Effector memory CD4-positive, alpha-beta T cell (primary cell): ENCODE measurements at places on chromosomes 7 and 10.

DNA sequence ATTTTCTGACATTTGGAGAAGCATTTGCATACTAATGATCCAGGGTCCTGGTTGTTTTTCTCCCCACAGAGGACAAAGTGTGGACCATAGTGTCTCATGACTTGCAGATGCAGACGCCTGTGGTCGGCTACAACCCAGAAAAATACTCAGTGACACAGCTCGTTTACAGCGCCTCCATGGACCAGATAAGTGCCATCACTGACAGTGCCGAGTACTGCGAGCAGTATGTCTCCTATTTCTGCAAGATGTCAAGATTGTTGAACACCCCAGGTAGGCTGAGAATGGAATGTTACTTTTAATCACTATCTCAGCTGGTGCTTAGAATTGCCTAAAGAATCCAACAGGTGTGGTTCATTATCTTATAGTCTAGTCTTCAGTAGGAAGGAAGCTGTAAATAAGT, 951.5 kb upstream of the C7orf33 start:
- DNase-seq: no peak

DNA sequence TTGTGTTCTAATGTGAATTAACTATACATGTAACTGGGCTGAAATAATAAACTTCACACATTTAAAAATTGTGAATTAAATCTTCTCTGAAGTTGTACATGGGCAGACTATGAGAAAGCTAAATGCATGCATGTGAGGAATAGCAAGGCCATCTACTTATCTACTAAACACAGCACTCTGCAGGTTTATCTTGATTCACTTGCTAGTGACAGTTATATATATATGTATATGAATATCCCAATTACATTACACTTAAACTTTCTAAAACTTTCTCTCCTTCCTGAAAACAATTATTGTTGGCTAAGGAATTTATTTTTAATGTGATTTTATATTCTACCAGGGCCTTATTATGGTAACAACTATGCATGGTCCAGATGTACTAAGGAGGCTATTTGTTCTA, 5.1 kb upstream of the SP4 start:
- DNase-seq: no peak

DNA sequence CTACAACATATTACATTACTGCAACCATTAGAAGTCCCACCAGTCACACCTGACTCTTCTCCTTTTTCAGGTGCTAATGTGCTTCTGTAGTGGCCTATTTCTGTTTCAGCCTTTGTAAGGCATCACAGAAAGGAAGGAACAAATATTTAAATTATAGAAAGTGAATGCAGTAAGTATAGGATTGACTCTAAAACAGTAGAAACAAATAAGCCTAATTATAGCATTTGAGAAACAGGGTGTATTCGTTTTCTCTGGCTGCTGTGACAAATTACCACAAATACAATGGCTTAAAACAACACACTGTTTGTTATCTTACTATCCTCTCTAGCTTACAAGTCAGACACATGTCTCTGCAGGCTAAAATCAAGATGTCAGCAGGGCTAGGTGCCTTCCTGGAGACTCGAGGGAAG, 69.4 kb downstream of the CCSER2 start:
- no peak for DNase-seq

GRCh38 chr7:41292487-41292886, 410.4 kb downstream of the INHBA start:
- DNase-seq: no peak

DNA sequence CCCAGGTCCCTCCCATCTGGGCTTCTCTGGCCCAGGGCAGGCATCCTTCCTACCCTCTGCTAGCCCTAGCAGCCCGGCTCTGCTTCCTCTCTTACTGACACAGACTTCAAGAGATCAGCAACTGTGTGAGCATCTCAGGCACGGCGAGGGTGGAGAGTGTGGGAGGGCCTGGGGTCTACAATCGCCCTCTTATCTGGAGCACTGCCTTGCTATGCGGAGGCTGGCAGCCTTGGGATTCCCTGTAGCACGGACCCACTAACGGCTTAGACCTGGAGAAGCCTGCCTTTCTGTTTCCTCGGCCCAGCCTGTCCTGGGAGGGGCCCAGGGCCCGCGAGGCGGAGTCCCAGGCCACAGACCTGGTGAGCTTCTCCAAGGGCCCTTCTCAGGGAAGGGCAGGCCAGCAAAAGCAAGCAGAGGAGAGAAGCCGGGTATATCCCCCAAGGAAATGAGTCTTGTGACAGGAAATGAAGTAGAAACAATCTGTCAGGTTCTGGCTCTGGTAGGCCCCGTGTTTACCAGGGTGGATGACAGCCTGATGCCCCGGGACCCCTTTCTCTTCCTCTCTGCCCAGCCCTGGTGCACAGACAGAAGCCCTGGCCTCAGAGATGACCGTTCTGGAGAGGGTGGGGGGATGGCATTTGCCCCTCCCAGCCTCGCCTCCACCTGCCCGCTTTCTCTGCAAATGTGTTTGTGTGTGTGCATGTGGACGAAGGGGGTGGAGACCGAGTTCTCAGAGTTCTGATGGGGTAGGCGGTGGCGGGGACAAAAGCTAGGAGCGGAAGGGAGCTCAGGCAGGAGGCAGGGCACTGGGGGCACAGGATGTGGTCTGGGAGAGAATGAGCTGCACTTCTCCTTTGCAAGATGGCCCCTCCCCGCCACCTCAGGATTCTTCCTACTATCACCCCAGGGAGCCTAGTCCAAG, 2.5 kb downstream of the LRCH4 start:
- DNase-seq: peak; percentile 32

DNA sequence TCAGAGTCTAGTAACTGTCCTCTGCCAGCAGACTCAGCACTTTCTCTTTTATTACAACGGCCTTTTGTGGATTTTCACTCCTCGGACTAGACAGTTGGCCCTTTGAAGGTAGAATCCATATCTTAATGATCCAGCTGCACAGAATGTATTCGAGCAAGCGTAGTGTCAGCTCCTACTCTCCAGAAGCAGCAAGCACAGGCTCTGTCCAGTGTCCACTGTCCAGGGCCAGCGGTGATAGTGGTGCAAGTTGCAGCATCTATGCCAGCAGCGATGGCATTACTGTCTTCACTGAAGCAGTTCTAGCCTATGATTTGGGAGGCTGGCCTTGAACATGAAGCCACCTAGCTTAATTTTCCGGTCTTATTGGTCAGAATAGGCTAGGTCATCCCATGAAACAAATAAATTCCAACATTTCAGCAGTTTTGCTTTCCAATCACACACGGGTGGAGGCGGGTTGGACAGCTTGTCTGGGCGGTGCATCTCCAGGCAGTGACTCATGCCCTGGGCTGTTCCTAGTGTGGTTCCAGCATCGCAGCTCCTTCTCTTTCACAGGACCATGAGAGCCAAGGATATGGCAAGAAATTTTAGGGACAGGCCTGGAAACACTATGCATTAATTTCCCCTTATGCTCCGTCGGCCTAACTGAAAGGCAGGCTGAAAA, 108.6 kb upstream of the KCNMA1 start:
- no peak for DNase-seq

DNA sequence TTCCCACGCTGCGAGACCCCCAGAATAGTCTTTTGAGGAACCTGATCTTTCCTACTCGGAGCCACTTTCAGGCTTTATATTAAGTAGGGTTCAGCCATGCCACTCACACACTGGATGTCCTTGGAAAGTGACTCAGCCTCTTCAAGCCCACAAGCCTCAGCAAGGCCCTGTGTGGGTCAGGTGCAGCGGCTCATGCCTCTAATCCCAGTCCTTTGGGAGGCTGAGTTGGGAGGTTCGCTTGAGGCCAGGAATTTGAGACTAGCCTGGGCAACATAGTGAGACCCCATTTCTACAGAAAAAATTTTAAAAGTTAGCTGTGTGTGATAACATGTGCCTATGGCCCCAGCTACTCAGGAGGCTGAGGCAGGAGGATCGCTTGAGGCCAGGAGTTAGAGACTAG, 119.7 kb upstream of the TNRC18 start:
- no peak for DNase-seq

DNA sequence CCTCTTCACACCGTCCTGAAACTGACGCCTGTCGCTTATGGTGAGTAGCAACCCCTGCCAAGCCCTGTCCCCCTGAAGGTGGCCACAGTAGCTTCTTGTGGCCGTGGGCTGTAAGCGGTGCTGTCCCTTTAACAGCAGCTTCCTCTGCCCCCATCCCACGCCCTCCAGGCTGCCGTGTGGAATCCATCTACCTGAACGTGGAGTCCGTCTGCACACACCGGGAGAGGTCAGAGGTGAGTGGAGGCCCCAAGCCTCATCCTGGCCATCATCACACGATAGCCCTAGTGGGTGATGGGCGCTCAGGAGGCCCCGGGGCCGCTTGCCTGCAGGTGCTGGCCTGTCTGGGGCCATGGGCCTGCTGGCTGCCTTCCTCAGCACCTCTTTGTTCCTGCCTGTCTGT, 21.2 kb downstream of the PFKFB3 start:
- DNase-seq: no peak

GRCh38 chr7:27434756-27435400, 192.3 kb downstream of the EVX1 start:
- no peak for DNase-seq

GRCh38 chr7:106775975-106776607, 89.0 kb upstream of the PIK3CG start:
- no peak for DNase-seq

DNA sequence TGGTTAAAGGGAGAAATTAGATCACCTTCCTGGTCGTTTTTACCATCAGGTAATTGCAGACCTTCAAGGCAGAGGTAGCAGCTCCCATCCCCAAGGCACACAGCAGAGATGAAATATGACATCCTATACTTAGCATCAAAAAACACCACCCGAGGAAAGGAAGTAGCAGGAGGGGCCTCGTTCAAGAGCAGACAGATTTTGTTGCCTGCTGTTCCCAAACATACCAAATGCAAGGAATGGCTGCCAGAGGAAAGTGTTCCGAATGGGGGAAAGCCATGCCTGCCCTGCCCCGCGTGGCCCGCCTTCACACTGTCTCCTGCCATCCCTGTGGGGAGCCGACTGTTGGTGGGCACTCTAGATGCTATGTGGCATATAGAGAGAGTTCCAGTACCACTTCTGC, 18.0 kb downstream of the FKBP6 start:
- DNase-seq: no peak

- no peak for DNase-seq
Measured at GRCh38 chr10:78203915-78204818, 170.5 kb downstream of the RPS24 start.

DNA sequence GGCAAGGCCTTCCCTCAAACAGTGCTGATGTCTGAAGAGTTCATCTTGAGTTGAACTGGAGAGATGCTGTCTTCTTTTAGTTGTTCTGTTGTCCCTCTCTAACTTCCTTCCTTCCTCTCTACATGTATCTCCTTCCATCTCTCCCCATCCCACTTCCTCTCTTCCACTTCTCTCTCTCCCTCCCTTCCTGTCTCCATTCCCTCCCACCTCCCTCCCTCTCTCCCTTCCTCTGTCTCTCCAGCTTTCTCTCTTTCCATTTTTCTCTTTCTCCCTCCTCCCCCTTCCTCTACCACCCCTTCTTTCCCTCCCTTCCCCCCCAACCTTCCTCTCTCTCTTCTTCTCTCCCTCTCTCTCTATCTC, 40.7 kb upstream of the TNS3 start:
- DNase-seq: no peak

DNA sequence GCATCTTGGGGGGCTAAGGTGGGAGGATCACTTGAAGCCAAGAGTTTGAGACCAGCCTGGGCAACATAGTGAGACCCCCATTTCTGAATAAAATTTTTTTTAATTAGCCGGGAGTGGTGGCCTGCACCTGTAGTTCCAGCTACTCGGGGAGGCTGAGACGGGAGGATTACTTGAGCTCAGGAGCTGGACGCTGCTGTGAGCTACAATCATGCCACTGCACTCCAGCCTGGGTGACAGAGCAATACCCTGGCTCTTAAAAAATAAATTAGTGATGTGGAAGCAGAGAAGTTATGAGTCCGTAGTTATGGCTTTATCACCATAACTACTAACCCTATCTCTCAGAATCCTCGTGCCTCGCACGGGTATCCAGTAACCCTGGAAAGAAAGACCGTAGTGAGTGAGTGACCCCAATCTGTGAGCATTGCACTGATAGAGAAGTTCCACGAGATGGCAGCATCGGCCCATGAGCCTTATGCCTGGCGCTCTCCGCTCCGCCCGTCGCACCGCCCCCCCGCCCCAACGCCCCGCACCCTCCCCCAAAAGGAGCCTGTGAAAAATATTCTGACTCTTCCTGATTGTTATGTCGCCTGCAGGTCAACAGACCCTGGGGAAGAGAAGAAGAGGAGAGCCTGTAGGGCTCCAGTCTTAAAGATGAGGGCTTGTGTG, 4.9 kb upstream of the SLC29A3 start:
- peak; percentile 33 for DNase-seq

- DNase-seq: no peak
Measured at GRCh38 chr10:123884907-123885381, 6.7 kb downstream of the CPXM2 start.

GRCh38 chr10:6802759-6803426, 222.8 kb upstream of the PRKCQ start:
- no peak for DNase-seq

GRCh38 chr7:12646139-12646538, 41.3 kb upstream of the ARL4A start:
- no peak for DNase-seq

DNA sequence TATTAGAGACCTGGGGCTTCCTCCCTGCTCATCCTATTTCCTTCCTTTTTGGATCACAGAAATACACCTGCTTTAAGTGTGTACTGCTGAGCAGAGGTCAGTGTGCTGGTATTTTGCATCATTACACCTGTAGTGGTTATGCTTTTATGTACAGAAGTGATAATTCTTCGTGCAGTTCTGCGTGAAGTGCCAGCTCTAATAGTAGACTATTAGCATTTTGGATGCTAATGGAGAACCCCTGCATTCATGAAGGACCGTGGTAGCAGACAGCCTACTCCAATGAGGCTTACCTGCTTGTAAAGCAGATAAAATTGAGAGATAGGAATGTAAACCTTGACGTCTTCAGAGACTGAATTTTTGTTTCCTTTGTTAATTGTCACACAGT, 114.3 kb downstream of the CDK14 start:
- DNase-seq: no peak

- no peak for DNase-seq
Measured at GRCh38 chr10:123093489-123093888, 42.3 kb upstream of the HMX3 start.

DNA sequence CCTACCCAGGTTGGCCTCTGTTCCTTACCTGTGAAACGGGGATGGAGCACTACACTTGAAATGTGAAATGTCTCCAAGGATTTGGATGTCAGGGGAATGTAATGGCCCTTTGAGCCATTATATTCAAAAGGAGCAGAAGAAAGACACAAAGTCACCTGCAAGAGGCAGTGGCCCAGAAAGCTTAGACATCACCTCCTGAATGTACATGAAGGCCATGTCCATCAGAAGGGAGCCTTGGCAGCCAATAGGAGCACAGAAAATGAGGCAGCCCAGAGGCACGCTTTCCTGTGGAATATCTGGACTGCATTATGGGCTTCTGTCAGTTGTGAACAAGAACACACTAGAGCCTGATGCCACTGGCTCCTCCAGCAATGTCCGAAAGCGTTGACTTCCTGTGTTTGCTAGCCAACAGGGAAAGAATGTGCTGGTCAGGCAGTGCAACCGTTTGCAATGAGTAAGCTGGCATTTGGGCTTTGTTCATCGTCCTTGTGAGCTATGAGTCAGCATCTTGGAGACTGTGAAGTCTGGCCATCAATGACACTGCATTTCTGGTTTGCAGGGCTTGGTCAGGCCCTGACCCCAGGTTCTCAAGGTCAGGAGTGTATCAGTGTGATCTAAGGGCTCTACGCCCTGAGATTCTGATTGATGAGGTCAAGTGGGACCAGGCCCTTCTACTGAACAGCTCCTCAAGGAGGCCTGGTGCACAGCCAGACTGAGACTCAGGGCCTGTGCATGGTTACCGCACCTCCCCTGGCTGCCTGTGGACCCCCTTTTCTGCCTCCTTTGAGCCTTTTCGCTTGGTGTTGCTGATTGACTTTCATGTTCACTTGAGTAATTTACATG, 222.4 kb downstream of the RPS24 start:
- no peak for DNase-seq
